ENCODE measurements at places on chromosomes 7 and 10. TPM values are rescaled to one million over a fixed set of nuclear protein-coding genes. Genes with fewer than 3 reads are reported as not detected.

Gene MINPP1
- total RNA-seq: 9.4 TPM

Gene TRPV6
- total RNA-seq: not detected

Gene PPP1R9A
- not detected for total RNA-seq

GRCh38 chr10:67841737-67842136 is 3.7 kb upstream of the DNAJC12 start:
- no peak for DNase-seq
- no peaks in the 10 kb centered on the region for H3K27me3 ChIP-seq
- H3K4me3 ChIP-seq: no peak overlapping the region
- no peaks in the 10 kb centered on the region for H3K36me3 ChIP-seq
- no peak overlapping the region for H3K27ac ChIP-seq

GRCh38 chr7:98133181-98133580 is 26.5 kb downstream of the LMTK2 start:
- H3K4me1 ChIP-seq: peaks cover 36% of the 10 kb centered on the region
- H3K4me3 ChIP-seq: peak overlapping the region; percentile 58
- H3K27ac ChIP-seq: peak overlapping the region; percentile 18
- DNase-seq: peak; percentile 75

DNA sequence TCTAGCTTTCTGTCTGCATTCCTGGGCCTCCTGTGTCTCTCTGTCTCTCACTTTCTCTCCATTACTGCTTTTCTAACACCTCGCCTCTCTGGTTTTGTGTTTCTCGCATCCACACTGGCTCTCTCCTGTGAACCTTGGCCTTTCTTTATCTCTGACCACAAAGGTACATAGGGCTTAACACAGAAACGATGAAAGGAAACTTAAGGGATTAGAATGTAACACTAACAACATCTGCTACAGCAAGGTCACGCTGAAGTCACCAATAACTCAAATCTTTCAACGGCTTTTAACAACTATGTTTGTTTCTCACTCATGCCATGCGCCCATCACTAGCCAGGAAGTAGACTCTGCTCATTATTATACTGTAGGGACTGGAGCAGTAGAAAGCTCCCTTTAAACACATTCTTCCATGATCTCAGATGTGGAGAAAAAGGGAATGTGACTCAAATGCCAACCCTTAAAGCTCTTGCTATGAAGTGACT is 9.3 kb upstream of the OR6V1 start:
- no peak overlapping the region for H3K4me3 ChIP-seq
- H3K27ac ChIP-seq: no peak overlapping the region
- no peaks in the 10 kb centered on the region for H3K36me3 ChIP-seq
- no peak for DNase-seq

GRCh38 chr10:131997366-131998049 is 15.8 kb upstream of the BNIP3 start:
- H3K4me3 ChIP-seq: no peak overlapping the region
- peaks cover 13% of the 10 kb centered on the region for H3K27me3 ChIP-seq

DNA sequence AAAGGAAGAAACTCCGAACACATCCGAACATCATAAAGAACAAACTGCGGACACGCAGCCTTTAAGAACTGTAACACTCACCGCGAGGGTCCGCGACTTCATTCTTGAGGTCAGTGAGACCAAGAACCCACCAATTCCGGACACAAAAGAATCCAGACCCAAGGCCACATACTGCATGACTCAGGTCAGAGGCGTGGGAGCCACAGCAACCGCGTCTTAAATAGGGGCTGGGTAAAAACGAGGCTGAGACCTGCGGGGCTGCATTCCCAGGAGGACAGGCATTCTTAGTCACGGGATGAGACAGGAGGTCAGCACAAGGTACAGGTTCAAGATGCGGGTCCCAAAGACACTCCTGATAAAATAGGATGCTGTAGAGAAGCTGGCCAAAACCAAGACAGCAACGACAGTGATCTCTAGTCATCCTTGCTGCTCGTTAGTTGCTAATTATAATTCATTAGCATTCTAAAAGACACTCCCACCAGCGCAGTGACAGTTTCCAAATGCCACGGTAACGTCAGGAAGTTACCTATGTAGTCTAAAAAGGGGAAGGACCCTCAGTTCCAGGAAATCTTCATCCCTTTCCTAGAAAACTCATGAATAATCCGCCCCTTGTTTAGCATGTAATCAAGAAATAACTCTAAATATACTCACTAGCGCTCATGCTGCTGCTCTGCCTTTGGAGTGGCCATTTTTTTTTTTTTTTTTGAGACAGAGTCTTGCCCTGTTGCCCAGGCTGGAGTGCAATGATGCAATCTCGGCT is 19.3 kb downstream of the AP5Z1 start:
- H3K27me3 ChIP-seq: no peaks in the 10 kb centered on the region
- peaks cover 3% of the 10 kb centered on the region for H3K4me1 ChIP-seq
- peaks cover 12% of the 10 kb centered on the region for H3K36me3 ChIP-seq
- no peak overlapping the region for H3K4me3 ChIP-seq
- no peak for DNase-seq

GRCh38 chr7:135620980-135621850 is 41.1 kb upstream of the STMP1 start:
- DNase-seq: peak; percentile 72
- no peak overlapping the region for H3K4me3 ChIP-seq
- H3K27me3 ChIP-seq: no peaks in the 10 kb centered on the region
- peaks cover 47% of the 10 kb centered on the region for H3K36me3 ChIP-seq

GRCh38 chr7:3201306-3201705 is 99.7 kb upstream of the SDK1 start:
- no peaks in the 10 kb centered on the region for H3K4me1 ChIP-seq
- H3K27ac ChIP-seq: no peak overlapping the region
- DNase-seq: no peak
- H3K27me3 ChIP-seq: peaks cover 3% of the 10 kb centered on the region
- no peak overlapping the region for H3K4me3 ChIP-seq
- H3K36me3 ChIP-seq: no peaks in the 10 kb centered on the region

- H3K27me3 ChIP-seq: no peaks in the 10 kb centered on the region
- H3K27ac ChIP-seq: no peak overlapping the region
- DNase-seq: no peak
- H3K36me3 ChIP-seq: no peaks in the 10 kb centered on the region
- H3K4me1 ChIP-seq: no peaks in the 10 kb centered on the region
These were observed 85.1 kb downstream of the MGMT start for GRCh38 chr10:129552119-129552518.

GRCh38 chr7:31521336-31522010 is 7.6 kb downstream of the ITPRID1 start:
- H3K4me1 ChIP-seq: no peaks in the 10 kb centered on the region
- H3K4me3 ChIP-seq: no peak overlapping the region
- H3K27ac ChIP-seq: no peak overlapping the region
- no peaks in the 10 kb centered on the region for H3K27me3 ChIP-seq
- DNase-seq: no peak

- H3K27ac ChIP-seq: no peak overlapping the region
- H3K4me3 ChIP-seq: no peak overlapping the region
- no peaks in the 10 kb centered on the region for H3K36me3 ChIP-seq
- no peak for DNase-seq
- H3K4me1 ChIP-seq: no peaks in the 10 kb centered on the region
- H3K27me3 ChIP-seq: no peaks in the 10 kb centered on the region
These were observed 62.4 kb downstream of the LRGUK start for GRCh38 chr7:134189559-134189958.

GRCh38 chr7:13077466-13077865 is 390.0 kb downstream of the ARL4A start:
- H3K27me3 ChIP-seq: no peaks in the 10 kb centered on the region
- no peak for DNase-seq
- no peak overlapping the region for H3K4me3 ChIP-seq
- no peak overlapping the region for H3K27ac ChIP-seq

- H3K4me1 ChIP-seq: peaks cover 2% of the 10 kb centered on the region
- peaks cover 32% of the 10 kb centered on the region for H3K27me3 ChIP-seq
- DNase-seq: no peak
These were observed at the start of gene CXCL12 for GRCh38 chr10:44385026-44385695. CXCL12 (minus strand) TSS chr10:44385097; CDS start chr10:44385005, 92 bp downstream.

DNA sequence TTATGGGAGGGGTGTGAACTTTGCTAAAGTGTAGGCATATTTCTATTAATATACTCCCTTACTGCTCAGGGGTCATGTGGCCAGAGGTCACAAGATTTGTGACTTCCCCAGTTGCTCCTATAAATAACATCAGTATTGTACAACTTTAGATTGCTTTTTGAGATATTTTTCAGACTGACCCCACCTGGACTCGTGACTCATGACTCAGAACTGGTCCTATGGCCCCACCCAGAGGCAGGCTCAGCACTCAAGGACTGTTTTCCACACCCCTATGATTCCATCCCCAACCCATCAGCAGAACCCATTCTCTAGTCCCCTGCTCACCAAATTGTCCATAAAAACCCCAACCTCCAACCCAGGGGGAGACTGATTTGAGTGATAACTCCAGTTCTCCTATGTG is 2.7 kb upstream of the CUL2 start:
- H3K4me3 ChIP-seq: no peak overlapping the region
- H3K4me1 ChIP-seq: peaks cover 27% of the 10 kb centered on the region
- DNase-seq: no peak
- no peak overlapping the region for H3K27ac ChIP-seq
- peaks cover 18% of the 10 kb centered on the region for H3K27me3 ChIP-seq

- peaks cover 4% of the 10 kb centered on the region for H3K4me1 ChIP-seq
- H3K36me3 ChIP-seq: peaks cover 64% of the 10 kb centered on the region
- no peak overlapping the region for H3K27ac ChIP-seq
- no peak overlapping the region for H3K4me3 ChIP-seq
- no peak for DNase-seq
- H3K27me3 ChIP-seq: no peaks in the 10 kb centered on the region
These were observed 47.9 kb upstream of the MRLN start for GRCh38 chr10:59801171-59801570.
